Activated T-helper 2 cell treated with anti-CD3 and anti-CD28 coated beads, Interferon-gamma antibody, Interleukin-2, Interleukin-4, amounts not matched to agents 10 μg/mL and 5 μg/mL and 100 μg/mL, durations not matched to agents 14 hours and 24 hours and 36 hours (primary cell): ENCODE measurements at places on chromosomes 4 and X.
A peak's percentile ranks its signal among the peaks of the same experiment; 100 is the strongest.

DNA sequence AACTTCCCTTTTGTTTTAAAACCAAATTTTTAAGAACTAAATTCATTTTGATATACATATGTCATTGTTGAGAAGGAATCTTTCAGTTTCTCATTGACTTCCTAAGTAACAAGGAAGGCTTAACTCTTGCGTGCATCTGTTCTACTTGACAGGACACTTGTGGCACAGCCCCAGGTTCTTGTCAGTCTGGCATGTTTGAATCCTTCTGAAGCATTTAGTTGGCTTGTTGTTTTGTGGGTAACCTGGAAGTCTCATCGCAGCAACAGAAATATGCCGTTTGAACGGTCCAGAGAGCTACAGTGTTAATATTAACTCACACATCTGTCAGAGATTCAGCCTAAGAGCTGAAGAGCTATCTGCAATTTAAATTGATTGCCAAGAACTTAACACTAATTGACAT lies 76.0 kb downstream of the GLRA3 start:
- H3K27ac ChIP-seq, result no peak overlapping the region
- DNase-seq, result no peak
- H3K27me3 ChIP-seq, result no peaks in the 10 kb centered on the region
- no peak overlapping the region for H3K4me3 ChIP-seq
- H3K4me1 ChIP-seq, result no peaks in the 10 kb centered on the region

GRCh38 chr4:108906006-108906405 lies 143.2 kb upstream of the ETNPPL start:
- H3K27me3 ChIP-seq, result peaks cover 4% of the 10 kb centered on the region
- DNase-seq, result no peak
- H3K4me1 ChIP-seq, result peaks cover 2% of the 10 kb centered on the region
- no peak overlapping the region for H3K27ac ChIP-seq

GRCh38 chr4:39636531-39637184 lies 2.0 kb downstream of the SMIM14 start:
- peak overlapping the region; percentile 86 for H3K4me3 ChIP-seq
- peaks cover 28% of the 10 kb centered on the region for H3K27me3 ChIP-seq
- peaks cover 27% of the 10 kb centered on the region for H3K4me1 ChIP-seq
- no peaks in the 10 kb centered on the region for H3K36me3 ChIP-seq
- DNase-seq, result no peak
- H3K27ac ChIP-seq, result no peak overlapping the region

DNA sequence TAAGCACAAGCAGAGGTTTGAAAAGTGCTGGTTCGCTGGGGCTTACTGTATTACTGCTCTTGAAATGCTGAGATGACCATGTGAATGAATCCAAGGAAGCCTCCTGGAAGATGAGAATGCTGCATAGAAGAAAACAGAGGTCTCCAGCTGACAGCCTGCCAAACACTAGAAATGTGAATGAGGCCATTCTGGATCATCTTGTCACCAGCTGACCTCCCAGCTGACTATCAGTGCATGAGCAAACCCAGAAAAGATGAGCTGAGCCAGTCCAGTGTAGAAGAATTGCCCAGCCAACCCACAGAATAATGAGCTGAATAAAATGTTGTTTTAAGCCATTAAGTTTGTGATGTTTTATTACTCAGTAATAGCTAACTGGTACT lies 49.1 kb upstream of the DYNLT3 start:
- no peaks in the 10 kb centered on the region for H3K4me1 ChIP-seq
- DNase-seq, result no peak
- no peak overlapping the region for H3K4me3 ChIP-seq
- no peak overlapping the region for H3K27ac ChIP-seq
- no peaks in the 10 kb centered on the region for H3K36me3 ChIP-seq

GRCh38 chr4:185113340-185113739 lies 29.7 kb upstream of the SLC25A4 start:
- peaks cover 24% of the 10 kb centered on the region for H3K27me3 ChIP-seq
- no peak overlapping the region for H3K27ac ChIP-seq
- peaks cover 8% of the 10 kb centered on the region for H3K4me1 ChIP-seq

DNA sequence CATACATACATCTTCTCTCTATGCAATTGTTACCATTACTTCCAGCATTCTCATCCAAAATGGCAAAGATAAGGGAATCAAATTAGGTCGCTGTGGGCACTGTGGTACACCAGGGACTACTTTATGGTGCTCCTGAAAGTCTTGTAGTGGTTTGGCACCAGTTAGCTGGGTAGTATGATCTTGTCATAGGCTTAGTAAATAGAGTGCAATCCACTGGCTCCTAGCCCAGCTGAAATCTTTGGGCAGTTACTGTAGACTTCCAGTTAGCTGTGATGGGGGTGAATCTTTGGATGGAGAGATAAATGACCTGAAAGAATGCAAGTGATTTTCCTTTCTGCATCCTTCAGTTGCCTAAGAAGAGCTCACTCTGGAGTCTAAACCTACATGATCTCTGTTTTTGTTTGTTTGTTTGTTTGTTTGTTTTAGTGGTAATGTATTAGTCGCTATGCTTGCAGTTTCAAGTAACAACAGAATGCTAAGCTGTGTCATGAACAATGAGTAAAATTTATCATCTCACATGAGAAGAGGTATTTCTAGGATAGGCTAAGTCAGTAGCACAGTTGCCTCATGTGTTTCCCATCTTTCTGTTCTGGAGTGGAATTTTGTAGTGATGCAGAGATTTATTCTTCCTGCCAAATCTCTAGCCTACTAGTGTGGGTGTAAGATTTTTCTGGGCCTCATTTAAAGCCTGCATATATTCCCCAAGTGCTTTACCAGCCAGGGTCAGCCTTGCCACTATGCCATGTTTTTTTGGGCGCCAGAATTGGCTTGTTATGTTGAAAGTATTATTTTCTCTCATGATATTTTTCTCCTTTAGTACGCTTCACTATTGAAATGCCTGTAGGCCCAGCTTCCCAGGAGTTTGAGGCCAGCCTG lies 24.2 kb downstream of the HERC3 start:
- peaks cover 16% of the 10 kb centered on the region for H3K36me3 ChIP-seq
- H3K27ac ChIP-seq, result no peak overlapping the region

DNA sequence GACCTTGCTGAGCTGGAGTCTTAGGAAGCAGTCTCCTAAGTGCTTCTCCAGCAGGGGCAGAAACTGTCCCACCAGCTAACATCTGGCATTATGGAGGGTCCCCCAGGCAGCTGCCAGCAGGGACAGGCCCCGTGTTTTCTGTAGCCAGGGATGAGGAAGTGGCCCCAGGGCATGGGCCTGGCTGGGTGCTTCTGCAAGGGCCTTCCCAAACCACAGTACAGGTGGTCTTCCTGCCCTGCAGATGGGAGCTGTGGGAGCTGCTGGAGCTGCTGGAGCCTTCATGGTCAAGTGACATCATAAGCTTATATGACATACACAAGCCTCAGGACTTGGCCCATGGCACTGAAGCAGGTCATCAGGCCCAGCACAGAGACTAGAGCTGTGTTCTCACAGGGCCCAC lies 5.0 kb upstream of the MSANTD1 start:
- H3K27me3 ChIP-seq, result no peaks in the 10 kb centered on the region
- no peak for DNase-seq
- H3K27ac ChIP-seq, result no peak overlapping the region
- H3K4me1 ChIP-seq, result peaks cover 9% of the 10 kb centered on the region

DNA sequence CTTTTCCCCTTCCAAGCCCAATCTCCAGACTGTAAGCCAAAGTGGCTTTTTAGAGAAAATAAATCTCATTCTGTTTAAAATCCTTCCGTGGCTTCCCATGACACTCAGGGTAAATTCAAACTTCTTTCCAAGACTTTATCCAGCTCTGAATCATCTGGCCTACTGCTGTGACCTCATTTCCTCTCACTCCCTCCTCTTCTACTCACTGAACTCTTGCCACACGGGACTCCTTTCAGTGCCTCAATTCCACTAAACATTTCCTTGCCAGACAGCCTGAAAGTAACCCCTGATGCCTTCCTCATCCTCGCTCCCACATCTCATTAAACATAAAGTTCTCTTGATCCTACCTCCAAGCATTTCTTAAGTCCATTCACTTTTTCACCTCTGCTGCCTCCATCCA lies 27.8 kb upstream of the RNF128 start:
- H3K27ac ChIP-seq, result no peak overlapping the region
- no peak overlapping the region for H3K4me3 ChIP-seq
- H3K4me1 ChIP-seq, result no peaks in the 10 kb centered on the region
- peaks cover 4% of the 10 kb centered on the region for H3K27me3 ChIP-seq
- DNase-seq, result no peak

DNA sequence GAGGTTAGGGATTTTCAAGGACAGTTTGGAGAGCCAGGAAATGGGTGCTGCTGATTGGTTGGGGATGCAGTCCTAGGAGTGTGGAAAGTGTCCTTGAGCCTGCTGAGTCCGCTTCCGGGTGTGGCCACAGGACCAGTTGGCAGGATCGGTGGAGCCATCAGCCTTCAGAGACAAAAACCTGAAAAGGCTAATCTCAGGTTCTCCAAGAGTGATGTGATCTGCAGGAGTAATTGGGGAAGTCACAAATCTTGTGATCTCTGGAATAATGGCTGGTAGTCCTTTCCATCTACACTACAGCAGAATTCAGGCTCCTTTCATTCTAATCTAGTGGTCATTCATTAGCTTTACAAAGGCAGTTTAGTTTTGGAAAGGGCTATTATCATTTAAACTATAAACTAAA lies 55.9 kb upstream of the BMP2K start:
- no peak overlapping the region for H3K4me3 ChIP-seq
- DNase-seq, result no peak
- H3K4me1 ChIP-seq, result peaks cover 18% of the 10 kb centered on the region
- H3K36me3 ChIP-seq, result no peaks in the 10 kb centered on the region

DNA sequence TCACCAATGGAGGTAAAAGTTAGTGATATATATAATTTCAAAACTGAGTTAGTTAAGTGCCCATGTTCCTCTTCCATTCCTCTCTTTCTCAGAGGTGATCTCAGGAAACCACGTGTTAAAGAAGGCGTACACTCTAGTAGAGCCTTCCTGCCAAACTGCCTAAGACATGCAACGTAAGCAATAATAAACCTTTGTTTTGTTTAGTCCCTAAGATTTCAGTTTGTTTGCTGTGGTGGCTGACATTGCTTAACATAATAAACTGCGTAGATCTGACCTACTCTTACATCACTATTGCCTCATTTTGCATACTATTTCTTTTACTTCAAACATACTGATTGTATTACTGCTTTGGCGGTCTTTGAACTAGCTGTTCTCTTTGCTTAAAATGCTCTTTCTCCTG lies 99.2 kb downstream of the JADE1 start:
- no peak for DNase-seq
- H3K27me3 ChIP-seq, result no peaks in the 10 kb centered on the region
- H3K27ac ChIP-seq, result no peak overlapping the region
- peaks cover 4% of the 10 kb centered on the region for H3K4me1 ChIP-seq
- H3K4me3 ChIP-seq, result no peak overlapping the region

- no peak overlapping the region for H3K27ac ChIP-seq
- H3K36me3 ChIP-seq, result no peaks in the 10 kb centered on the region
- H3K4me3 ChIP-seq, result no peak overlapping the region
Measured at GRCh38 chrX:132704769-132705168, 215.9 kb upstream of the MBNL3 start.

DNA sequence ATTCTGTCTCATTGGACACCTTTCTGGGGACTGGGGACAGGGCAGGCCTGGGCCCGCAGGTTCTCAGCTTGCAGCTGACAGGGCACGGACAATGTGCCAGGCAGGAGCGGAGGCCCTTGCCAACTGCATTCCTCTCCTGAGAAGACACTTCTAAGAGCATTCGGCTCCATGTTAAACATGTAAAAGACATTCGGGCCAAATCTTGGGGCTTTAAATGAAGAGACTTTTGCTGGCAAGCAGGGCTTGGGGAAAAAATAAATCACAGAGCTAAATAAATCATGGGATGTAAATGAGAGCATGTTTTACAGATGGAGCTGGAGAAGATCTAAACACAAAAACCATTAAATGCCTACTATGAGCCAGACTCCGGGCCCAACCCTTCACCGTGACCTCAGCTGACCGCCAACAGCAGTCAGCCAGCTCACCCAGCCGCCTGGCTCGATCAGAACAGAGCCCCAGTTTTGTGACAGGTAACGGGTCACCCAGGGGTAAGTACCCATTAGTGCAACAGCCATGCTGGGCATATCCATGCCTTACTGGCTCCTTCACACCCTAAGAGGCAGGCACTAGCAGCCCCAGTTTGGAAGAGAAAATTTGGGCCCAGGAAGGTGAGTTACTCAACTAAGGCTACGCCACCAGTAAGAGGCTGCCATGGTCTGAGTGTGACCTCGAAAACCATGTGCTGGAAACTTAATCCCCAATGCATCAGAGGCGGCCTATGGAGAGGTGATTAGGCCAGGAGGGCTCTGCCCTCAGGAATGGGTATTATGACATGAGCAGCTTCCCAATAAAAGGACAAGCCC lies 14.7 kb downstream of the WDR1 start:
- H3K27ac ChIP-seq, result peak overlapping the region; percentile 60
- no peaks in the 10 kb centered on the region for H3K27me3 ChIP-seq
- DNase-seq, result no peak

DNA sequence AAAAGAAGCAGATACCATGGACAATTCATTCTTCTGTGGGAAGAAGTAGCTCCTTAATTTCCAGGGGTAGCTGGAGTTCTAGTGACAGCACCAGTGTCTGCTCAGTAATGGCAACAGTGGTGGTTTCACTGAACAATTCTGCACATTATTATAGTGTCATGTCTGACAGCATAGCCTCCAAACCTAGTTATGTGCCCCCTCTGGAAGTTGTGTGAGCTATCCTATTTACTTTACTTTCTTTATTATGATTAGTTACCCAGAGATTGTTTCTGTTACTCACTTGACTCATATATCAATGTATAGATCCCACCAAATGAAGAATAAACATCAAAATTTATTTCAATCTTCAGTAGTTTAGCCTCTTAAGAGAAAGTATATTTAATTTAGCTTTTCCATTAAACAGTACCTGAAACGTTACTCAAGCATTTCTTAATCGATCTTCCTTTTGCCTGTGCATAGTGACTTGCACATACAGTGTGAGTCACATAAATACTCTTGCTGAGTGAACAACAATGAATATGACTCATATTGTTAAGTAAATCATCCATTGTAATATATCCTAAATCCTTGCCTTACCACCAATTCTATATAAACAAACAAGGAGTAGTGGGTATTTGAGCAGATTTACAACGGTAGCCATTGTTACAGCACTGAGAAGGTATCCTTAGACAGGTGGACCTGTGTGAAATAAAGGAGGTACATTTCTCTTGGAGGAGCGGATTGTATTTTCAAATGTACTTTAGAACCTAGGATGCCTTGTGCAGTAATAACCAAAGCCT lies 534.7 kb downstream of the ANKRD50 start:
- DNase-seq, result no peak
- no peaks in the 10 kb centered on the region for H3K27me3 ChIP-seq
- no peaks in the 10 kb centered on the region for H3K4me1 ChIP-seq
- H3K36me3 ChIP-seq, result no peaks in the 10 kb centered on the region

- peaks cover 4% of the 10 kb centered on the region for H3K4me1 ChIP-seq
- no peak overlapping the region for H3K4me3 ChIP-seq
- H3K27me3 ChIP-seq, result no peaks in the 10 kb centered on the region
- DNase-seq, result no peak
Measured at GRCh38 chr4:140719022-140719421, 37.2 kb downstream of the TBC1D9 start.
